Left kidney (tissue), 8 donors: ENCODE measurements at places on chromosomes 2 and 18. TPM values are rescaled to one million over a fixed set of nuclear protein-coding genes. Genes with fewer than 3 reads are reported as not detected.

GRCh38 chr18:22470248-22471235 lies 52.8 kb upstream of the CTAGE1 start:
- no peak for DNase-seq

Gene CDH7
- polyA plus RNA-seq: 17.2 TPM

GRCh38 chr2:38959466-38959865 lies 69.8 kb downstream of the ARHGEF33 start:
- DNase-seq: no peak

DNA sequence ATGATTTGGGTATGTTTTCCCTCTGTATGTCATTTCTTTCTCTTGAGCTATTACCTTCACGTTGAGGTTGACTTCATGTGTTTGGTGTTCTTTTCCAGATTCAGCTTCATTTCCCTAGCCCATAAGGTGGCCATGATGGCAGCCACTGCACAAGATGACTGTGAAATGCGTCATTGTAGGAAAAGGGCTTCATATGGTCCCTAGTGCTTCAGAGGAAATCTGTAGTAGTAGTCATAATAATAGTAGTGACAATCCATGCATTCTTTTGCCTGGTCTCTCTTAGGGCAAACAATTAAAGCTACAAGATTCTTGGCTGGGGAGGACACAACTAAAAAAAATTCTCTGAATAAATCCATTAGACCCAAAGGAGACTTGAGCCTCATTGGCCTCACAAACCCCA lies 28.4 kb downstream of the AOX1 start:
- no peak for DNase-seq

GRCh38 chr18:3852321-3852720 lies 402.3 kb downstream of the TGIF1 start:
- no peak for DNase-seq

GRCh38 chr2:216495656-216496055 lies 3.0 kb upstream of the RPL37A start:
- DNase-seq: no peak
